Sigmoid colon (tissue), 7 donors: ENCODE measurements at places on chromosomes 4 and X. TPM values are rescaled to one million over a fixed set of nuclear protein-coding genes. Genes with fewer than 3 reads are reported as not detected.
A peak's percentile ranks its signal among the peaks of the same experiment; 100 is the strongest.

Gene EXOC1L
- polyA plus RNA-seq, result not detected

Gene BST1
- 7.4 TPM for polyA plus RNA-seq

Gene F11
- not detected for polyA plus RNA-seq

Gene AR
- 0.42 TPM for polyA plus RNA-seq

Gene GAGE1
- polyA plus RNA-seq, result not detected

Gene RRH
- polyA plus RNA-seq, result not detected

Gene SGCB
- polyA plus RNA-seq, result 5.4 TPM

Gene ZFX
- polyA plus RNA-seq, result 6.9 TPM

- H3K4me3 ChIP-seq, result no peak overlapping the region
- no peaks in the 10 kb centered on the region for H3K36me3 ChIP-seq
- no peak for DNase-seq
- no peaks in the 10 kb centered on the region for H3K4me1 ChIP-seq
Measured at GRCh38 chrX:45143455-45143854, 57.2 kb downstream of the DIPK2B start.

DNA sequence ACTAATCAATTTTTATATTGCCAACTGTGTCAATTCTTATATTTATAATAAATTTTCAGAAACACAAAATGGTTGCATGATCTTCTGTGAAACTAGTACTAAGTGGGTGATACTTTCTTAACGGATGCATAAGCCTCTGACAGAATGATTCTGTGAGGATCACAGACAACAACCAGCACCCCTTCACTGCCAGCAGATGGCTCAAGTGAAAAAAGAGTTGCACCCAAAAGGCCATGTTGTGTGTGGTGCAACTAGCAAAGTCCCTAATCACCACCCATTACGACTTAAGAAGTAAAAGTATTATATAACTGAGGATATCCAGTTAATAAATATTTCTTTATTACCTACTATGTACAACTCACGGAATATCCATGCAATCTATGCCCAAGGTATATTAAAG lies 334.0 kb downstream of the PCDH19 start:
- no peak for DNase-seq
- H3K4me1 ChIP-seq, result no peaks in the 10 kb centered on the region
- no peaks in the 10 kb centered on the region for H3K27me3 ChIP-seq
- no peaks in the 10 kb centered on the region for H3K36me3 ChIP-seq
- H3K4me3 ChIP-seq, result no peak overlapping the region

DNA sequence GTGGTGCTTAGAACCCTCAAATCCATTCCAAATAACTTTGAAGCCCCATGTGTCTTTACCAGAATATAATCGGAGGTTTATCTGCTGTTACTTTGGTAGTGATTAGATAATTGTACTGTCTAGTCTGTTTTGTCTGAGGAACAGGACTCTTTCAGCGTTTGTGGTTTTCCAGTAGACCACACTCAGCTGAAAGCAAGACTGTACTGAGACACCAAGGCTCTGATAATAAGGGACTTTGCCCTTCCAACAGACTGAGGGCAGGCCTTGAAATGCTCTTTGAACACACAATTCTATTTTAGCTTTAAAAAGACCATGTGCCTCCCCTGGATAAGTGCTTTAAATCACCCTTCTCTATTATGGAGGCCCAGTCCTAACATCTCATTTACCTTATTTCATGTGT lies 76.1 kb downstream of the KLHL8 start:
- no peak overlapping the region for H3K4me3 ChIP-seq
- H3K27ac ChIP-seq, result no peak overlapping the region
- DNase-seq, result no peak
- no peaks in the 10 kb centered on the region for H3K27me3 ChIP-seq
- no peaks in the 10 kb centered on the region for H3K4me1 ChIP-seq

DNA sequence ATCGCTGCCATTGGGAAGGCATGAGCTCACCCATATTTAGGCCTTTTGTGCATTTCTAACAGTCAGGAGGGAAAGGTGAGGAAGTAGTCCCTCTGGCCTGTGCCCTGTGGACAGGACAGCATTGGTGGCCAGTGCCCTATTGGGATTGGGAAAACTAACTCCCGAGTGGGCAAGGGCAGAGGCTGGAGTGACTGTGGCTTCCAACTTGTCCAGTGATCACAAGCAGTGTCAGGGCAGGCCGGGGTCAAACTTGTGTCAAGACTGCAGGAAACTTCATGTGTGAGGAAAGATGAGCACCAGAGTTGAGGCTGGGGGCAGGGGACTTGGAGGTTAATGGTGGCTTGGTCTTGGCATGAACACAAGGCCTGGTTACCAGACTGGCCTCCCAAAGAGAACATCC lies 286.2 kb upstream of the FAM47C start:
- H3K4me3 ChIP-seq, result no peak overlapping the region
- no peak for DNase-seq
- no peaks in the 10 kb centered on the region for H3K4me1 ChIP-seq
- H3K36me3 ChIP-seq, result no peaks in the 10 kb centered on the region
- no peaks in the 10 kb centered on the region for H3K27me3 ChIP-seq

DNA sequence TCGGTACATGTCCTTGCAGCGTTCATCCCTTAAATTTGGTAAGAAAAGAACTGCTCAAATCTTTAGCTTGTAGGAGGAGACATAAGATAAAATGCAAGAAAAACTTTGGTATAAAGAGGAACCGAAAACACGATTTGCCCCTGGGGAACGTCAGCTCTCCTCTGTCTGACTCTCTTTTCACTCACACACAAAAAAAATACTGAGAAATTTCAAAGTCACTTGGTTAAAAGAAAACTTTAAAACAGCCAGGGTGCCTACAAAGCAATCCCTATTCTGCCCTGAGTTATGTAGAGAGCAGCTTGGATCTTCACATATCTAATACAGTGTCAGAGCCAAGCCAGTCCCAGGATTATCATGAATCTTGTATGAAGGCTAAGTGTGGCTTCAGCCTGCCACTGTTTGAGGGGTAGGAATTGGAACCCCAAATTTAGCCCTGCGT lies 248.5 kb upstream of the CXXC4 start:
- H3K27me3 ChIP-seq, result no peaks in the 10 kb centered on the region
- H3K4me1 ChIP-seq, result no peaks in the 10 kb centered on the region

DNA sequence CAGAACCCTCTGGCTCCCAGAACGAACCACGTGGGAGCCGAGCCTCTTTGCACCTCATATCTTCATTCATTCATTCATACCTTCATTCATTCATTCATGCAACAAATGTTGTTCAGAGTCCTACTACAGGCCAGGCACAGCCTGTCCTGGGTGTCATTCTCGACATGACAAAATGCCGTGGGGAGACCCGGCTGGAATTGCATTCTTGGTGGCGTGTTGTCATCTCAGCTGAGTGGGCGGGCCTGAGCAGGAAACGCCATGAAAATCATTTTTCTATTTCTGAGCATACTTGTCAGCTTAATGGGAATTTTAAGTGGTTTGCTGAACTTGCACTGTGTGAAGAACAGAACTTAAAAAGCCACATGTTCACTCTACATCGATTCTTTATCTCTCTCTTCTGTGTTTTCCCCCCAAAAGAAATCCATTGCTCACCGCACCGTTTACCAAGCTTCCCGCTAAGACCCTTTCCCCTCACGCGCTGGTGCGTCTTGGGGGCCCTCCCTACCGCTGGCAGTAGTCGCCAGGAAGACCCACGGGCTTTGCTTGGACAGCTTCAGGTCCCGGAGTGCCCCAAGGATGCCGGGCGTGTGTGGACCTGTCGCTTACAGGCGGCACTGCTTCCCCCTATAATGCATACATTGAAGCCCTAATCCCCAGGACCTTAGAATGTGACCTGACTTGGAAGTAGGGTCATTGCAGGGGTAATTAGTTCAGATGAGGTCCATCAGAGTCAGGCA lies 41.6 kb upstream of the HMX1 start:
- no peaks in the 10 kb centered on the region for H3K36me3 ChIP-seq
- no peaks in the 10 kb centered on the region for H3K27me3 ChIP-seq
- no peaks in the 10 kb centered on the region for H3K4me1 ChIP-seq
- no peak overlapping the region for H3K4me3 ChIP-seq
- peak; percentile 53 for DNase-seq

- H3K36me3 ChIP-seq, result no peaks in the 10 kb centered on the region
- DNase-seq, result peak; percentile 66
- H3K4me3 ChIP-seq, result no peak overlapping the region
- no peaks in the 10 kb centered on the region for H3K27me3 ChIP-seq
Measured at GRCh38 chr4:167021545-167022155, 212.6 kb downstream of the SPOCK3 start.

DNA sequence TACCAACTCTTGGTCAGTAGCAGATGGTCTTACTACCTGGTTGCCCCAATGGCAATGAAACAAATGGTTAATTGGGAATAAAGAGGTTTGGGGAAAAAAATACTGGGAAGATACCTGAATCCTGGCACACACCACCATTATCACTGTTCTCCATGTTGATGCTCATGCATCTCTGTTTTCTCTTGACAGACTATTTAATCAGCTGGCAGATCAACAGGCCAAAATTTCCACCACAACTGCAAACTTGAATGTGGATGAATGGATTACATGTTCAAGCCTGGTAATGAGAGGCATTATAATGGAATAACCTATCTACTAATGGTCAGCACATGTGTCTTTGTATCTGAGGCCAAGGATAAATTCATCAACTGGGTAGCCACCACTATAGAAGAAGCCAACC lies 45.7 kb downstream of the ZNF721 start:
- peaks cover 41% of the 10 kb centered on the region for H3K36me3 ChIP-seq
- no peaks in the 10 kb centered on the region for H3K27me3 ChIP-seq
- DNase-seq, result no peak
- H3K4me1 ChIP-seq, result no peaks in the 10 kb centered on the region
- H3K27ac ChIP-seq, result no peak overlapping the region

- H3K4me1 ChIP-seq, result no peaks in the 10 kb centered on the region
- DNase-seq, result no peak
- no peak overlapping the region for H3K4me3 ChIP-seq
- H3K36me3 ChIP-seq, result no peaks in the 10 kb centered on the region
Measured at GRCh38 chr4:25800245-25800644, 62.5 kb downstream of the SEL1L3 start.

DNA sequence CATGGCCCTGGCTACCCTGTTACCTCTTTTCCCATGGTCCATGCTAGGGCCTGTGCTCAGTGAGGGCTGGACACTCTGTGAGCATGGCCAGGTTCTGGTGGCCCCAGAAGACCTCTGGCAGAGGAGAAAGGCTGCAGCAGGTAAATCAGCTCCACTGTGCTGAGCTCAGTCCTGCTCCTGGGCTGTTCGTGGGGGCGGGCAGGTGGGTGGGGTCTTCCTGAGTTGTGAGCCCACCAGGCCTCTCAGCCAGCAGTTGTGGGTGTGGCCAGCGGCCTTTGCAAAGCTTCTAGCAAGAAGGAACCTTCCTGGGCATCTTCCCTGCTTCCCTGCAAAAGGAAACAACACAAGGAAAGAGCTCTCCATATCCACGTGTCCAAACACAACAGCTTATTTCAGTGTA lies 85.3 kb upstream of the STX18 start:
- H3K27me3 ChIP-seq, result no peaks in the 10 kb centered on the region
- no peak for DNase-seq
- no peak overlapping the region for H3K4me3 ChIP-seq
- H3K36me3 ChIP-seq, result no peaks in the 10 kb centered on the region
- no peak overlapping the region for H3K27ac ChIP-seq

- no peak overlapping the region for H3K27ac ChIP-seq
- H3K27me3 ChIP-seq, result peaks cover 19% of the 10 kb centered on the region
- no peaks in the 10 kb centered on the region for H3K36me3 ChIP-seq
- H3K4me1 ChIP-seq, result no peaks in the 10 kb centered on the region
Measured at GRCh38 chrX:1094566-1095333, 117.7 kb downstream of the CRLF2 start.
